ENCODE measurements at places on chromosomes 4 and X. TPM values are rescaled to one million over a fixed set of nuclear protein-coding genes. Genes with fewer than 3 reads are reported as not detected.

The F11 gene
- polyA plus RNA-seq, result not detected

The CLRN2 gene
- polyA plus RNA-seq, result not detected

The PRRG1 gene
- polyA plus RNA-seq, result 8.5 TPM

DNA sequence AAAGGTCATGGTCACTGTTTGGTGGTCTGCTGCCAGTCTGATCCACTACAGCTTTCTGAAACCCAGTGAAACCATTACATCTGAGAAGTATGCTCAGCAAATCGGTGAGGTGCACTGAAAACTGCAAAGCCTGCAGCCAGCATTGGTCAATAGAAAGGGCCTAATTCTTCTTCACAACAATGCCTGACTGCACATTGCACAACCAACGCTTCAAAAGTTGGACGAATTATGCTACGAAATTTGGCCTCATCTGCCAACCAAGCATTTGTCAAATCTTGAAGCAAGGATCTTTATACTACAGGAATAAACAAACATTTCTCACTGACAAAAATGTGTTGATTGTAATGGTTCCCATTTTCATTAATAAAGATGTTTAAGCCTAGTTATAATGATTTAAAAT, 90.4 kb downstream of the EIF4E start:
- no peak for DNase-seq
- no peak overlapping the region for H3K4me3 ChIP-seq
- H3K27ac ChIP-seq, result no peak overlapping the region
- H3K4me1 ChIP-seq, result no peaks in the 10 kb centered on the region

GRCh38 chr4:86595426-86595805, 1.3 kb downstream of the PTPN13 start:
- DNase-seq, result peak; percentile 30
- no peaks in the 10 kb centered on the region for H3K27me3 ChIP-seq
- H3K4me1 ChIP-seq, result peaks cover 2% of the 10 kb centered on the region
- H3K36me3 ChIP-seq, result no peaks in the 10 kb centered on the region
- peak overlapping the region; percentile 89 for H3K27ac ChIP-seq

DNA sequence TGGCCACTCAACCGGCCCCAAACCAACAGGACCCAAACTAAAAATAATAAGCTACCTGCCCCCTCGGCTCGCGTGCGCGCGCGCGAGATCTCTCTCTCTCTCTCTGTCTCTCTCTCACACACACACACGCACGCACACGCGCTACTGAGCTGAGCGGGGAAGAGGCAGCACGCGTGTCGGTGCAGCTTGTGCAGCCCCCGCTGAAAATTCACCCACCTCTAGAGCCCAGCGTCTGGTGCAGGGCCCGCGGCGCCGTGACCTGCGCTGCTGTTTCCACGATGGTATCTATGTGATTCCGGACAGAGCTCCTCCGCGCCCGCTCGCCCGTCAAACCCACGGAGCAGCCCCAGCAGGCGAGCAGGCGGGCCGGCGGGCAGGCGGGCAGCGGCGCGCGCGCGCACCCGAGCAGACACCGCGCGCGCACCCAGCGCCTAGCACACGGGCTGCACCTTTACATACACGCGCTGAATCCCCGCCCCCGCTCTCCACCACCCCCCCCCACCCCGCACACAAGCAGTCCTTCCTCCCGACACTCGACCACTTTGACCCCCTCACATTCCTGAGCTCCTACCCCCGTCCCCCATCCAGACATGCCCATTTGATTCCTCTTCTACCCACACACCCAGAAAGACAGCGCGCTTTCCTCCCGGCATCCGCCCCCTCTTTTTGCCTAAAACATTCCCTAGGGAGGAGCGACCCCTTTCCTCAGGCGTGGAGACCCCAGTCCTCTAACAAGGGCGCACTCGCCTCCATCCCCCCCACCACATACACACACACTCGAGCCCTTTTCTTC, 1.0 kb downstream of the SLITRK4 start:
- no peak overlapping the region for H3K27ac ChIP-seq
- no peaks in the 10 kb centered on the region for H3K27me3 ChIP-seq
- no peak for DNase-seq
- H3K4me3 ChIP-seq, result no peak overlapping the region
- no peaks in the 10 kb centered on the region for H3K4me1 ChIP-seq

DNA sequence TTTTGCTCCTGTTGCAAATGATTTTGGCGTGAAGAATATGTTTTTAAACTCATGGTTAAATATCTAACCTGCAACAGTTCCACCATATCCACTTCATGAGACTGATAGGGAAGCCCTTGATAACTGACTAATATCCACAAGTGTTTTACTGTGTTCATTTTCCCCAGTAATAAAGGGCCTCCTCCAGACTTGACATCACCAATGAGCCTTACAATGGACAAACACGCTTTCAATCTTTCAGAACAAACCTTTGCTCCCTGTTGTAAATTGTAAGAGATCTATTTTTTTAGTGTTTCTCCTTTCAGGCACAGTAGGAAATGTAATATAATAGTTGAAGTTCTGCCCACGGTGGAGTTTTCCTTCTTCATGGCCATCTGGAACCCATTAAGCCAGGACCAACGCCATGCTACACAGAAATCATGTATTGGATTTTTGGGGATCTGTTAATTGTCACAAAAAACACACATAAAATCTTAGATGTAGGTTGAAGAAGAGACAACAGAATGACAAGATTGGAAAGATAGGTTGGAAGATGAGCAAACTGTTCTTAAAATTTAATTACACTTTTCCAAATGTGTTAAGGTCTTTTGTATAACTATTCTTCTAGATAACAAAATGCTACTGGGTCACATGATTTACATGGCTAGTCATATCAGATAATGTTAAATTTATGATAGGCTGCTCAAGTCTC, 1030.1 kb downstream of the FSTL5 start:
- H3K27me3 ChIP-seq, result no peaks in the 10 kb centered on the region
- H3K4me3 ChIP-seq, result no peak overlapping the region
- no peaks in the 10 kb centered on the region for H3K4me1 ChIP-seq
- no peak overlapping the region for H3K27ac ChIP-seq

DNA sequence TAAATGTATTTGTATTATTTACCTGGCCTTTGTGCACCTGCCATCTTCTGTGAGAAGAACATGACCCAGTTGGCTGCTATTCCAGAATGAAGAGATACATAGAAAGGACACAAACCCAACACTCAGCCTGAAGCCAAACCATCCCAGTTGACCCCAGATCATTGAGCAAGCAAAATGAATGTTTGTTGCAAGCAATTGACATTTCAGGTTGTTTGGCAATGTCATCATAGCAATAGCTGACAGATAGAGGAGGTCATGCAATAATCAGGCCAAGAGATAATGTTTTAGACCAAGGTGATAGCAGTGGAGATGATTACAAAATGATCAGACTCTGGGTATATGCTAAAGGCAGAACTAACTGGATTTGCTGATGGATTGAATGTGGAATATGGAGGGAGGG, 71.2 kb upstream of the TMEM164 start:
- H3K4me1 ChIP-seq, result no peaks in the 10 kb centered on the region
- no peak overlapping the region for H3K4me3 ChIP-seq
- peaks cover 18% of the 10 kb centered on the region for H3K27me3 ChIP-seq
- H3K36me3 ChIP-seq, result no peaks in the 10 kb centered on the region
- H3K27ac ChIP-seq, result no peak overlapping the region
- DNase-seq, result no peak

DNA sequence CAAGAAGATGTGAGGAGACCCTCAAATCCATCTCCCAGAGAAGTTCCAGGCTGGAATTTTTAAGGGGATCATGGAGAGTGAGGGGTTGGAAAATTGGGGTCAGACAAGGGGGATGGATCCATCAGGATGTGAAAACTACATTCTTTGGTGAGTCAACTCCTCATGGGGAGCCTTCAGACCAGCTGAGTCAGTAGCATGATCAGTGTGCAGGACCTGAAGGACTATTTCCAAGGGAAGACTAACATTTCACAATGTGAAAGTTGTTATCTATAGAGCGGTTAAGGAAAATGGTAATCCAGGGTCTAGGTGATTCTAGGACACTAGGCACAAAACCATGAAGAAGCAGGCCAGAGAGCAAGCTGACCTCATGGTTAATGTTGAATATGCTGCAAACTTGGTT, 38.6 kb upstream of the CEP135 start:
- H3K27me3 ChIP-seq, result no peaks in the 10 kb centered on the region
- H3K27ac ChIP-seq, result no peak overlapping the region
- no peak overlapping the region for H3K4me3 ChIP-seq
- peak; percentile 68 for DNase-seq
- peaks cover 2% of the 10 kb centered on the region for H3K36me3 ChIP-seq

DNA sequence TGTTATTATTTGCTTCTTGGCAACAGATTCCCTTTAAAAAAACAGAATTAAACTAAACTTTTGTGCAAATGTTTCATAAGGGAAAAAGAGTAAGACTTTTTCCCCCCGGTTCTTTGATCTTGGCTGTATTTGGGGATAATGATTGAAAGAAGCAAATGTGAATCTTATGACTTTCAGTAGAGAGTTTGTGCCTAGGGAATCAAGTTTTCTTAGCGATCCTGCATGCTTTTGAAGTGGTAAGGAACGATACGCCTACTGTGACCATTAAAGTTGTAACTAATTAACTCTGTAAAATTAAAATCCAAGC, 9.0 kb downstream of the ATP10D start:
- H3K36me3 ChIP-seq, result 0 out of 2 replicates have a peak, but pooled peaks cover 2% of the 10 kb centered on the region
- H3K27ac ChIP-seq, result no peak overlapping the region
- no peak for DNase-seq

DNA sequence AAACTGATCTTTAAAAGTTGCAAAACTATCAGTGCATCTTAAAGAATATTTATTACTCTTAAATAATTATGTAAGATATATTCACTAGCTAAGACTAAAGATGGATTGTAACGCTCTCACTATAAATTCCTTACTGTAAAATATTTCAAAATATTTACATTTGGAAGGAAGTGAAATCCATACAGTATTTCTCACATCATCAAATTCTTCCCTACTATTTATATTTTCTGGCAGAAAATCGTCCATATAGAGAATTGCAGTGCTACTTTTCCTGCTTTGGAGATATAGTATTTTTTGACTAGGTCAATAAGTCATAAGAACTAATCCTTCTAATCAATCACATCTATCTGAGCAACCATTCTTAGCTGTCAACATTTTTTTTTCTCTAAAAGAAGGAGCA, 52.9 kb downstream of the SCLT1 start:
- no peak for DNase-seq
- H3K4me3 ChIP-seq, result no peak overlapping the region
- peaks cover 1% of the 10 kb centered on the region for H3K36me3 ChIP-seq
- no peaks in the 10 kb centered on the region for H3K4me1 ChIP-seq
- H3K27me3 ChIP-seq, result no peaks in the 10 kb centered on the region
- no peak overlapping the region for H3K27ac ChIP-seq

DNA sequence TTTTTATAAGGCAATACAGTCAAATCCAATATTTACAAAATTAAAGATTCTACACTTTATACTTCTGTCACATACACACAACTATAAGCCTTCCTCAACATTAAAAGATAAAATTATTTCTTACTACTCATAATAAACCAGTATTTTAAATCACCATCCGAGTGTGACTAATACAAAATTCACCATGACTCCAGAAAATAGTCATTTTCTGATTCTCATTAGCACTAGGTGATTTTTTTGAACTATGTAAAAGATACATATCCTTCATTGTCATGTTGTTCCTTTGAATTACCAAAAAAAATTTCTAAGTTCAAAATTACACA, 646 bp upstream of the SLC7A11 start:
- peak overlapping the region; percentile 75 for H3K4me3 ChIP-seq
- peak overlapping the region; percentile 88 for H3K27ac ChIP-seq
- peaks cover 4% of the 10 kb centered on the region for H3K4me1 ChIP-seq
- no peak for DNase-seq
- H3K27me3 ChIP-seq, result no peaks in the 10 kb centered on the region
- no peaks in the 10 kb centered on the region for H3K36me3 ChIP-seq

DNA sequence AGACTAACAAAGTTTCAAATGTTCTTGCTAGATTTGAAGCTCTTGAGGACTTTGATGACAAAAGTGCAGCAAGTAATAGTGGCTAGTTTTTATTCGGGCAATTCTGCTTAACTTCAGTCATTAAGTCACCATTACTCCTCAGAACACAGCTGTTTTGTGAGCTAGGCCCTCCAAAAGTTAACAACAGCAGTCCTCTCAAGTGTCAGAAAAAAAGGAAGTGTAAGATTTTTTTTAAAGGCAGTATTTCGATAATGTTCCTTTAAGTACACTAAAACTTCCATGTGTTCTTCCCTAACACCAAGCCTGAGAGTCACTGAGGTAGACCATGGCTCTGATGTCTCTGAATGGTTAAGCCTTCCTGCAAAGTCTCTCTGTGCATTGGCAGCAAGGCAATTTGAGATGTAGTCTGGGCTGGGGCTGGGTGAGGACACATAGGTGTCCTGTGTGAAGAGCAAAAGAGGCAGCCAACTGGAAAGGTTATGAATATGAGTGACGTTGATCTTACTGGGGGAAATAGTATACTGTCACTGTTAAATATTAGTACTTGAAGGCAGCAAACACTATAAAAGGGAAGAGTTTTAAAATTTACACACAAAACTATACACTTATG, 174.0 kb upstream of the MAP3K15 start:
- DNase-seq, result no peak
- H3K36me3 ChIP-seq, result no peaks in the 10 kb centered on the region
- no peaks in the 10 kb centered on the region for H3K27me3 ChIP-seq
- no peak overlapping the region for H3K4me3 ChIP-seq

Measured in IMR-90 (cell line).